ENCODE measurements at places on chromosomes 12 and 14. TPM values are rescaled to one million over a fixed set of nuclear protein-coding genes. Genes with fewer than 3 reads are reported as not detected.

GRCh38 chr12:34218193-34219045, 196.1 kb downstream of the ALG10 start:
- DNase-seq, result peak; percentile 76

- DNase-seq, result no peak
Measured at GRCh38 chr12:482061-482460, 22.3 kb downstream of the B4GALNT3 start.

GRCh38 chr12:102459314-102459713, 21.0 kb downstream of the IGF1 start:
- no peak for DNase-seq

DNA sequence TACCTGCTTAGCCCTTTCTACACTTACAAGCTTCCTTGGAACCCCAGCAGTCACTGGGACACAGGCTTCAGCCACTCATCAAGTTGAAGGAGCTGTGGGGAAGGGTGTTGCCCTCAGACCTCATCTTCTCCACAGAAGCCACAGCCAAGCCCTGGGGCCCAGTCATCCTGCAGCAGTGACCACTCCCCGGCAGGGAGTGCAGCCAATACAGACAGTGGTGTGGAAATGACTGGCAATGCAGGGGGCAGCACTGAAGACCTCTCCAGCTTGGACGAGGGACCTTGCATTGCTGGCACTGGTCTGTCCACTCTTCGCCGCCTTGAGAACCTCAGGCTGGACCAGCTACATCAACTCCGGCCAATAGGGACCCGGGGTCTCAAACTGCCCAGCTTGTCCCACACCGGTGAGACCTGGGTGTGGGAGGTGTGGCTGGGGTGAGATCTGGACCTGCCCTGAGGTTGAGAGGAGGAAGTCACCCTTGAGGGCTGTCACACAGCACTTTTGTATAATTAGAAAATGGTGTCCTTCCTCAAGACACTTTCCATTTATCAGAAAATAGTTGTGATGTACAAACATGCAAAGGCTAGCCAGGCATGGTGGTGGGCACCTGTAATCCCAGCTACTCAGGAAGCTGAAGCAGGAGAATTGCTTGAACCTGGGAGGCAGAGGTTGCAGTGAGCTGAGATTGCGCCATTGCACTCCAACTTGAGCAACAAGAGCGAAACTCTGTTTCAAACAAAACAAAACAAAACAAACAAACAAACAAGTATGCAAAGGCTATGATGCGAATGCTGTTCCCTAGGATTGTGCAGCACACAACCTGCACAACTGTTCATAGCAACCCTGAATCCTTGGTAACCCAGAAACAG, 9.9 kb downstream of the GLI1 start:
- DNase-seq, result peak; percentile 63

DNA sequence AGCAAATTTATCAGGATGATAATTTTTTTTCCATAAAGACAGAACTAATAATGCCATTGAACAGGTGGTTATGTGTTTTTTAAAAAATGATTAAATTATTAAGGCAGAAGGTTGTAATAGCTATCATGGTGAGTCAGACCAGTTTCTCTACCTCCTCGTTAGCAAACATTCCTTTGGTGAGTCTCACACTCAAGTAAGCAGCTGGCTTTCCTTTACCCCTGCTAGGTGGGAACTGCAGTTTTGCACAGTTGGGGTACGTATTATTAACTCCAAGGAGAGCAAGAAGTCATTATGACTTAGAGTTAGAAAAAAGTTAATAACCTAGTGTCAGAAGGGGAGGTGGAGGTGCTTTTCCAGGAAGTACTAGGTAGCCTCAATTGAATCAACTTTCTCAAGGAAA, 165.3 kb downstream of the SNAPC1 start:
- no peak for DNase-seq

DNA sequence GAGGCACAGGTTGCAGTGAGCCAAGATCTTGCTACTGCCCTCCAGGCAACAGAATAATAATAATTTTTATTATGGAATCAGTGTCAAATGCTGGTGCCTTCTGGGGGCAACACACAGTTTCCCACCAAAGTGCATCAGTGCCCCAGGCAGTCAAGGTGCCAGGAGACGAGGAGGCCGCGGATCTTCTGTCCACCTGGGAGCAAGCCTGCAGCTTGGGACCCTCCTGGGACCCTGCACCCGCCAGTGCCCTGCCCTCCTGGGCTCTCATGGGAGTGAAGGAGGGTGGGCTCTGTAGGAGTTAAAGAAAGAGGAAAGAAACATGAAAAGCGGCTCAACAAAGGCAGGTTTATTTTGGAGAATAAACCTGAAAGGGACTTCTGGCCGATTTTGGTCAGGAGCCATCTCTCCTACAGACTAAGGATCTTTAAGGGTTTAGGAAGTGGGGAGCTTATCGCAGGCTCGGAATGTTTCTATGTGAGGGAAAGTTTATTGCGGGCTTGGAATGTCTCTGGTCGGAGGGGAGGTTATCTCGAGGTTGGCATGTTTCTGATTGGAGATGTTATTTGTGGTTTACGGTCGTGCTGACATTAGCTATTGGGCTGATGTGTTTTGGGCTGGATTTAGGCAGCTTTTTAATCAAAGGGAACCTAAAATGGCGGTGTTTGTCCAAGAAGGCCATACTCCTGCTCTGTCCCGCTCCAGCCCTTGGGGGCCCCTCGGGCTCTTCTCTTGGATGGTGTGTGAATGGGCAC, 1.1 kb upstream of the ASPG start:
- no peak for DNase-seq

DNA sequence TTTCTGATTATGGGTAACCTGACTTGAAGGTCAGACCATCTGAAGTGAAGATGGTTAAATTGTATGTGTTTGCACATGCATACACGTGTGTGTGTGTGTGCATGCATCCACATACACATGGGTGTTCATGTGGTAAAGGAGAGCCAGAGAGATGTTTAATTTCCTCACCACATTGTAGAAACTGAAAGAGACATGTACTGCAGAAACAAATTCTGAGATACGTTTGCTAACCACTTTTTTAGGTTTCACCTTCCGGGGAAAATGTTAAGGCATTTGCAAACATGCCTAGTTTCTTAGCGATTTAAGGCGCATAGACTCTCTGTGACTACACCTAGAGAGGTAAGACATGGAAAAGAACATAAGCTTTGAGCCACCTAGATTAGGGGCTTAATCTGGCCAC, 362.9 kb downstream of the RAD51B start:
- no peak for DNase-seq

DNA sequence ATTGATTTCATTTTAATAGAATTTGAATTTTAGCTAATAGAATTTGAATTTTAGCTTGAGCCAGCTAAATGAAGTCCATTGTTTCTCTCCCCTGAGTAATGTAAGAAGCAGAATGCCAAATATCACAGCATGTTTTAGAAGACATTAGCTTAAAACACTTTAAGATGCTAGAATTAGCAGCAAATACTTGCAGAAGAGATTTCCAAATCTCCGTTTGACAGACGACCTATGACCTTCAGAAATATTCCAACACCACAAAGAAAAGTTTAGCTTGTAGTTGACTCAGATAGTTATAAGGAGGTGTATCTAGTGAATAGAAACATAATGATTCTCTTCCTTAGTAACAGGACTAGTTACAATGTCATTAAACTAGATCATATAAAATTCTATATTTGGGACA, 51.7 kb upstream of the MYF6 start:
- DNase-seq, result no peak

GRCh38 chr12:67382241-67382871, 113.2 kb downstream of the CAND1 start:
- no peak for DNase-seq

DNA sequence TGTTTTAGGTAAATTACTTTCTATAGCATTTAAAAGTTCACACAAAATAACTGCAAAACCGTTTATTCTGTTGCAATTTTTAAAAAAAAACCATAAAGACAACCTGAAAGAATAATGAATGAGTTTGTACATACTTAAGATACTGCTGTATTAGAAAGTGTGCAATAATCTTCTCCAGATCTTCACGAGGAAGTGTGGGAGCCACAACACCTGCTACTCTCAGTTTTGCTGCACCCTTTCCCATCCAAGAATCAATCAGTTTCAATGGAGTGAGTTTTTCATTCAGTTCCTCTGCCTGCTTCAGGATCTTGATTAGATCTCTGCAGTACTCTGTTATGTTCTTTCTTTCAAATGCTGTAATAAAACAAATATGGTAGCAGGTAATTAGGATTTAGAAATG, 30.1 kb downstream of the RECQL start:
- DNase-seq, result no peak

DNA sequence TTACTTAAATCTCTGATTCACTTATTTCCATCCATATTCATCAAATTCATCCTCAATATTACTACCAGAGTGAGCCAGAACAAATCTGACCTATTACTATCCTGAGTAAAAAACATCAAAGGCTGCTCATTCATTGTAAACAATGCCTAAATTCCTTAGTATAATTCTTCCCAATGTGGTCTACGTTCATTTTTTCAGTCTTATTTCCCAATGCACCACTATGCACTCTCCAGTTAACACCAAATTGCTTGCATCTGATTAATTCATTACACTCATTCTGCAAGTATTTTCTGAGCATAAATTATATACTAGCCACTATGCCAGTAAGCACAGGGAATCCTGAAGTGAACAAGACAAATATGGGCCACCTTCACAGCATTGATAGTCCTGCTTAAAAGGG, 110.0 kb downstream of the EPS8 start:
- DNase-seq, result no peak

DNA sequence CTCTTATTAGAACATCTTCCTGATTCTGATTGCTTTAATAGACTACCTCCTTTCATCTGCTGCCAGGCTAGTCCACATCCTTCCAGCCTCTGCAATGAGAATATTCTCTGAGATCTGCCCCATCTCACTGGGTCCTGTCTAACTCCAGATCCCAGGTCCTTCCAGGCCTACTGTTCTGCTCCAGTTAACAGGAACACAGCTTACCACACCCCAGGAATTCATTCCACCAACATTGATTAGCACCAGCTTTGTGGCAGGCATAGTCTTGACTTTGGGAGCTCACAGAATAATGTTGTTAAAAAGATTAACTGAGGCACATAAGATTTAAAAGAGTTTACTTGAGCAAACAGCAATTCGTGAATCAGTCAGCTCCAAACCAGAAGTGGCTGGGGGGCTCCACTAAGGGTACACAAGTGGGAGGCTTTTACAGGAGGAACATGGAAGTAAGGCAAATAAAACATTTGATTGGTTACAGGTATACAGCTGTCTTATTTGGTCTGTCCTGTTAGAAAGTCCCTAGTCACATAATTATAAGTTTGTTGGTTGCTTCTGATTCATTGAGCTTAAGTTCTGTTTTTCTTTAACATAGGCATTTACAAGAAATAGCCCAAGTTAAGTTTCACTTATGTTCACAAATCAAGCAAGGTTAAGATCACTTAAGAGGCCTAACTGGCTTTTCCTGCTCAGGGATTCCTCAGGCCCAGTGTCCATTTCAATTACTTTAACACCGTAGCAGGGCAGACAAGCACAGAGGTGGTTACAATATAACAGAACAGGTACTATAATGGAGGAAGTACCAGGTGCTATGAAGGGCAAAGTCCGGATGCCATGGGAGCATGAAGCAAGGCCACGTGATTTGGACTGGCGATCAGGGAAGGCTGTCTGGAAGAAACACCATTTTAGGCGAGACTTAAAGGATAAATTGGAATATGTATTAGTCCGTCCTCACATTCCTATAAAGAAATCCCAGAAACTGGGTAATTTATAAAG, 12.2 kb upstream of the MYH7 start:
- no peak for DNase-seq

GRCh38 chr14:106209755-106210154, 683.4 kb downstream of the TMEM121 start:
- DNase-seq, result no peak

DNA sequence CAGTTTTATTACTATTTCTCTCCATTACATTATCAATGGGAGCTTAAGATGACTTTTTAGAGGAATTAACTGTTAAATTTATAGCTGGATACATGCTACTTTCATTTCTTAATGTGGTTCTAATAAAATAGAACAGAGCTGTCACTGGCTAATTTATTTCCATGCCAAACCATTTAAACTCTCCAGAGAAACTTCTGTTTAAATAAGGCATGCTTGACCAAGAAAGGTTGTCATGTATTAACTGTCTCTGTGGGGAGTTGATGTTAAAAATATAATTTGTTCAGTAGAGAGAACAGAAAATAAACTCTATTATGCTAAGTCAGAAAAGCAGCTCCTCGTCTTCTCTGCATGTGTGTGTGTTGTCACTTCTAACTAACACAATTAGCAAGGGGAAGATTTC, 447.4 kb downstream of the SLC16A7 start:
- DNase-seq, result no peak

DNA sequence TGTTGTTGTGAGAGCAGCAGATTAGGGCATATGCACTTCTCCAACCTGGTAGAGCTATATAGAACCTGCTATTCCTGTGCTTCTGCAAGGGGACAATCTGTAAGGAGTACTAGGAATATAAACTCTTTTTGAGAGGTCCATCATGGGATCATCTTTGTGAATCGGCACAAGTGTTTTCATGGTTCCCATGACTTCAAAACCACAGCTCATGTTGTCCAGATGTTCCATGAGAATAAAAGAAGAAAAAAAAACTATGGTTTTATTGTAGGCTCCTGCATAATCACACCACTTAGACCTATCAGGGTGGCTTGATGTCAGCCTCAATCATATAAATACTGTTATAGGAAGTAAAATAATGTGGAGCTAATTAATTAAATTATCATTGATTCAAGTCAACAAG, 311.4 kb upstream of the ATP2B1 start:
- no peak for DNase-seq

DNA sequence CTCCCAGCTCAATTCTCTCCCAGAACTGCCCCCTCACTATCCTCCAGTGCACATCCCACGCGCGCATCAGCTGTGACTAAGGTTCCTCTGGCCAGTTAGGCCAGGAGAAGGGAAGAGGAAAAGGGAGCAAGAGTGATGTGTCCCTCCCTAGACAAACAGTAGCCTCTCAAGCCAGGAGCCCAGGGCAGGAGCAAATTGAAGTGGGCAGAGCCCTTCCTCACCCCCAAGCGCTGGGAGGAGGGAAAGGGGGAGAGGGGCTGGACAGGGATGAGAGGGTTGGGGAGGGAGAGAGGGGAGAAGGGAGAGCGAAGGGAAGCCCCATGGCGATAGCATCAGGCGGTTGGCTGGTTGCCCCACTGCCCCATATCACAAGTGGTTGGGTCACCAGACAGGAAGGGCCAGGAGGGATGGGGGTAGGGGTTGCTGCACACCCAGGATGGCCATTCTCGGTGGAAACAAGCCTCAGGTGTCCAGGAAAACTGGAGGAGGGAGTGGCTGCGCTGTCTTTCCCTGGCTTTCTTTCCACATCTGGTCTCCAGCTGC, 1.1 kb downstream of the CD63 start:
- DNase-seq, result peak; percentile 87

Gene SMCO2
- 0.38 TPM for total RNA-seq

Gene ACOT4
- total RNA-seq, result 0.73 TPM

Gene DERA
- 19.4 TPM for total RNA-seq

Gene KRT72
- not detected for total RNA-seq

Gene CSAD
- total RNA-seq, result 16.5 TPM

Gene WNT1
- total RNA-seq, result not detected

Gene KRT8
- 82.2 TPM for total RNA-seq

Gene TAS2R42
- total RNA-seq, result not detected
